Inflammatory macrophage treated with lipopolysaccharide for 1 hour (primary cell): ENCODE measurements at places on chromosomes 3 and 15.

- DNase-seq: peak; percentile 41
Measured at GRCh38 chr3:128447561-128448013, 19.1 kb downstream of the DNAJB8 start.

GRCh38 chr3:11610700-11611275 lies 32.9 kb downstream of the VGLL4 start:
- DNase-seq: no peak

DNA sequence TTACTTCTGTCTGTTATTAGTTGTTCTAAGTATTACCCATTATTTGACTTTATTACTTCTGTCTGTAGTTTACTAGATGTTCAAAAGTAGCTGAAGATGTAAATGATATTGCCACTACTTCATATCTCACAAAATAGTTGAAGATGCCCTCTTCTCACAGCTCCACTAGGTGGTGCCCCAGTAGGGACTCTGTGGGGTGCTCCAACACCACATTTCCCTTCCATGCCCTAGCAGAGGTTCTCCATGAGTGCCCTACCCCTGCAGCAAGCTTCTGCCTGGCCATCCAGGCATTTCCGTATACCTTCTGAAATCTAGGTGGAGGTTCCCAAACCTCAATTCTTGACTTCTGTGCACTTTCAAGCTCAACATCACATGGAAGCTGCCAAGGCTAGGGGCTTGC lies 80.8 kb downstream of the KCNH8 start:
- no peak for DNase-seq

DNA sequence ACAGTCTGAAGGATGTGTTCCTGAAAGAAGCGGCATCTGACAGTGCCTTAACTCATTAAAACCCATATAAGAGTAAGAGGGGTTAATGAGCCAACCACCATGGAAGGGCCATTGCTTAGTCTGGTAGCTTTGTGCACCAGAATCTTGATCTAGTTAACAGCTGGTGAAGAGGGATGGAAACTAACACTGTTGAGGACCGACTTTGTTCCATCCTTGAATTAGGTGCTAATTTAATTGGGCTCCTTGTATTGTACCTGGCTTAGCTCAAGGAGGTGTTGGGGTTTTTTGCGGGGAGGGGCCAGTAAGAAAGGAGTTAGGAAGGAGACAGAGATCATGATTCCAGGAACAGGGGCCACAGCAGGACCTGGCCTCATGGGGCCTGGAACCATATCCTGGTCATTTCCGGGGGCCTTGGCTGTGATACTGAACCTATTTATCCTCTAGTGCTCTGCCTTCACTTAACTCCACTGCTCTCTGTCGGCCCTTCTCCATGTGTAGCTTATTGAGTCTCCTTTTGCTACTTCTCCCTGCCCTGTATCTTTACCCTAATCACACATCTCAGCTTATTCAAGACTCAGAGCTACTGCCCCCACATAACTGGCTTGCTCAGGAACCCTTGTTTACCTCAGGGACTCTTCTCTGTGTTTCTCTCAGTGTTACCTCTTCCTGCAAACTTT lies 93.0 kb downstream of the RPL22L1 start:
- no peak for DNase-seq

DNA sequence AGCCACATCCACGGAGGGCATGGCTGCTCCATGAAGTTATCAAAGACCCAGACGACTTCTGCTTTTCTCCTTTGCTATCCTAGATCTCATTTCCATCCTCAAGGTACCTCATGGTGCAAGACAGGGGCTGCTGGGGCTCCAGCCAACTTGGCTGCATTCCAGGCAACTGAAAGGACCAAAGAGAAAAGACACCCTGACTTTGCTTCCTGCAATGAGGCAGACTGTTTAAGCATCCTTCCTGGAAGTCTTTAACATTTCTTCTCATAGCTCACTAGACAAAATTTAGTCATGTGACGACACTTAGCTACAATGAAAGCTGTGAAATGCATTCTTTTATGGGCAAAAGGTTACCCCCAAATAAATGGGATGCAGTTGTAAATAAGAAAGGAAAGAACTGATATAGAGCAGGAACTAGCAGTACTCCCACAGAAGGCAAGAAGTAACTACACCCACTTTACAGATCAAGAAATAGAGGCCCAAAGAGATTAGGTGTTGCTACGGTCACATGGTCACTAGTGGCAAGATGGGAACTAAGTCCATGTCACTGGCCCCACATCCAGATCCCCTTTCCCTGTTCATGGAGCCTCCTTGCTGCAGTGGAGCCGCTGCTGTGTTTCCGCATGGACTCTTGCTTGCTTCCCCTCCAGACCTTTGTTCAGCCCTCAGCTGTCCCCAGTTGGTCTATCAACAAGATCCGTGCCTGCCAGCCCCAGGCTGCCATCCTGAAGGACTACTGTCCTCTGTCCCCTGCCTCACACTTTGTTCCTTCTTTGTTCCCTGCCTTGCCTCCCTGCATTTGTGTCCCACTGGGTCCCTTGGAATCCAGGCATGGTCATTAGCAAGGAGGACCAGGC lies 107.0 kb downstream of the XXYLT1 start:
- DNase-seq: no peak

GRCh38 chr3:186743666-186744065 lies 26.5 kb downstream of the KNG1 start:
- no peak for DNase-seq

GRCh38 chr3:34359064-34359463 lies 560.6 kb downstream of the PDCD6IP start:
- DNase-seq: no peak

- DNase-seq: no peak
Measured at GRCh38 chr15:82641129-82641798, 5.9 kb downstream of the CPEB1 start.

- DNase-seq: no peak
Measured at GRCh38 chr3:182717216-182717615, 76.1 kb upstream of the ATP11B start.

DNA sequence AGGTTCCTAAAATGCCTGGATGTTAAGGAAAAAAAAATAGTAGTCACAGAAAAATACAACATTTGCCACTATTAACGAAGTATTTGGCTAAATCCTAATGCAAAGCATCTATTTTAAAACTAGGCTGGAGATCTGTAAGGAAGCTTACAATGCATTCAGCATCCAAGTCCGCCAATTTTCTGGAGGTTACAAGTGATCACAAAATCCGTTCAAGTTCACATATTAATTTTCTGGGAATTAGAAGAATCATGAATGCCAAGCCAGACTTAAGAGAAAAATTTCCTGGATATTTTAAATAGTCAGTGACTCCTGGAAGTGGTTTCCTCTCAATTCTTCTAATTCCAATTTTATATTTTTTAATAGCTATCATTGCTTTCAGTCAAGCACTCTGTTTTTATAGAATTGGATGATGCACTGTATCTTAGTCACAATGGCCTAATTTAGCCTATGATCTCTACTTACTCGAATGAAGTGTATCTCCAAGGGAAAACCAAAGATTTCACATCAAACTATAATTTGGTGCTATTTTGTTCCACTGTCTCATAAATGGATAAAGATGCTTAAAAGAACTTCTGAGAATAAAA lies 60.4 kb downstream of the P3H2 start:
- no peak for DNase-seq

GRCh38 chr3:135471911-135472310 lies 493.6 kb upstream of the PPP2R3A start:
- no peak for DNase-seq

GRCh38 chr3:18618723-18619122 lies 193.6 kb upstream of the SATB1 start:
- DNase-seq: no peak

DNA sequence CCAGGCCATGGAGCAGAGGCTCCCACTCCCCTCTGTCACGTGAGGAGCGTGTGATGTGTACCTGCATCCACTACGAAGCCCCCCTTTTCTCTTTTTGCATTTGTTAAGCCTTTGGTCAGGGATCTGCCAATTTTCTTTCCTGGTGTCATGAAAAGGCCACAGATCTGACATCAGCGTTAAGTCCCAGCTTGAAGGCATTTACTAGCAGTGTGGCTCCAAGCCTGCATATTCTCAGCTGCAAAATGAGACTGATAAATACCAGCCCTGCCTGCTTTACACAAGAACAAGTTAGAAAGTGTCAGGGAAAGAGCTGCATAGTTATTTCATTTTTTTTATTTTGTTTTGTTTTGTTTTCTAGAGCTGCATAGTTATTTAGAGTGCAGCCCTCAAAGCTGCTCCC lies 2.3 kb upstream of the ANKRD63 start:
- no peak for DNase-seq

DNA sequence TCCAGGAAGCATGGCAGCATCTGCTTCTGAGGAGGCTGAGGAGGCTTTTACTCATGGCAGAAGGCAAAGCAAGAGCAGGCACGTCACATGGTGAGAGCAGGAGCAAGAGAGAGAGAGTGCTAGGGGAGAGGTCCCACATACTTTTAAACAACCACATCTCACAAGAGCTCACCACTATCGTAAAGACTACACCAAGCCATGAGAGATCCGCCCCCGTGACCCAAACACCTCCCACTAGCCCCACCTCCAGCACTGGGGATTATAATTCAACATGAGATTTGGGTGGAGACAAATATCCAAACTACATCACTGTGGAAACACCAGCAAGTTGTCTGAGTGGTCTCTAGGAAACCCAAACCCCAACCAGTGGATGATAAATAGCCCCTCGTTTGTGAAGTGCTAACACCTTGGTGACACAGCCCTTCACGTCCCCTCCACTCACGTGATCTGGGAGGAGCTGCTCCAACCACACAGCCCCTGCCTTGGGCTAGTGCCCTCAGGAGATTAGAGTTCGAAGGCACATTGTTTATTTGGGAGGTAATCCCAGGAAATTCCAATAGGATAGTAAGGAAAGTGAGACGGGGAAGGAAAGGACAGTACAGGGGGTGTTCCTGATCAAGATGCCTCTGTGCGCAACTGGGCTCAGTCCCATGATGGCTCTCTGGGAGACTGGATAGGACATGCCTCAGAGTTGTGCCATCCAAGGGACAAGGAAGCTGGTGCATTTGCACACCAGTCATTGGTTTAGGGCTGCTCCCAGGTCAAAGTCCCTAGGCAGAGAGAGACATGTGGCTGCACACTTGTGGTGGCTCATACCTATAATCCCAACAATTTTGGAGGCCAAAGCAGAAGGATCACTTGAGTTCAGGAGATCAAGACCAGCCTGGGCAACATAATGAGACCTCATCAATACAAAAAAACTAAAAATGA lies 80.6 kb upstream of the CTNNB1 start:
- DNase-seq: no peak

GRCh38 chr3:147355084-147355752 lies 51.1 kb downstream of the ZIC4 start:
- DNase-seq: no peak

DNA sequence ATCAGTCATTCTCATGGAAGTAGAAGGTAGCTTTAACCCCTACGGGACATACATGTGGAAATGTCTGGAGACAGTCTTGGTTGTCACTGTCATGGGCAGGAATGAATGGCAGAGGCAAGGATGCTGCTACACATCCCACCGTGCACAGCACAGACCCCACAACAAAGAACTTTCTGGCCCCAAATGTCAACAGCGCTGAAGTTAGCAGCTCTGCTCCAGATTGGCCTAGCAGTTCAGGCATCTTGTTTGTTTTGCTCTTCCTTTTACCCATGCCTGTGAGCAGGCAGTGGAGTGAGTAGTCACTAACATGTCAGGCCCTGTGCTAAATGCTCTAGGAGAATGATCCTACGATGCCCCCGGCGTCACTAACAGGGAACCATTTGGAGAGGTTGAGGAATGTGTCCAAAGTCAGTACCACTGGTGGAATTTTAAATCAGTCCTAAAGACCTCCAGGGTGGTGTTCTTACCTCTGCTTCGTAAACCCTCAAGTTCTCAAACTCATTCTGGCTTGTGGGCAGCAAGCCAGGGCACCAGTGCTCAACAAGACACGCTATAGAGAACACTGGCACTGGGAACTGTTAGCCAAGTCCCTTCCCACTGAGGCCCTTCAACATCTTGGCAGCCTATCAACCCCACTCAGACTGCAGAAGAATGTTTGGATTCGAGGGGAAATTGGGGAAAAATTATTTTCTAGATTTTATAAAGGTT lies 142.2 kb downstream of the FOXP1 start:
- DNase-seq: no peak

GRCh38 chr3:195065142-195065863 lies 205.7 kb downstream of the XXYLT1 start:
- DNase-seq: no peak

DNA sequence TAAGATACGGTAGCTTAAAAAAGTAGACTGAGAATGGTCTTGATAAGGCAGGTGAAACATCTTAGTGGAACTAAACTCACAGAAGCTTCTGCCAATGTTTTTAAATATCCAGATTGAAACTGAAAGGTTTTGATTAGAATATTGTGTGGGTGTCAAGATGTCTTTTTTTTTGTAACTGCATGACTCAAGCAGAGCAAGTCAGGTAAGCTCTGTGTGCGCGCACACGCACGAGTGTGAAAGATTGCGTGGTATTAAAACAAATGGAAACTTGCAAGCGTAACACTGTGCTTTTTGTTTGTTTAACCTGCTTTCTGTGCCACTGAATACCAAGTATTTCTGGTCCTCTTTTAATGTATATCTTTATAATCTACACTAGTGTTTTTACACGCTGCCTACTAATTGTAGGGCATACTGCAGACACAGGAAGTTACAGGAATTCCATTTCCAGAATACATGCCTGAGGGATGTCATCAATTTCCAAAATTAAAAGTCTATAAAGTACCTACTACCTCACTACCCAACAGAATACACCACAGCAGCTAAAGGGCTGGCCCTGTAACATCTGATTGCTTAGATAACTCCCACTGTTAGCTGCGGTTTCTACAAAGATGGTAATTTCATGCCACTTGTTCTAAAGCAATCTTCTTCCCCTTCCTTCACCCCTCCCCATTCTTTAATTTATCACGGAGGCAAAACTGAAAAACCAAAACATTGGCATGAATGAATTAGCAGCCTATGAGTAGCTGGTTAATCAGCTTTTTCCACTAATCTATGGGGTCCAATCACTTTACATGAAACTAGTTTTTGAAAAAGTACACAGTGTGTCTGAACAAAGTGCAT lies 472.8 kb downstream of the SHQ1 start:
- no peak for DNase-seq

- DNase-seq: no peak
Measured at GRCh38 chr3:31008994-31009393, 114.5 kb upstream of the GADL1 start.

DNA sequence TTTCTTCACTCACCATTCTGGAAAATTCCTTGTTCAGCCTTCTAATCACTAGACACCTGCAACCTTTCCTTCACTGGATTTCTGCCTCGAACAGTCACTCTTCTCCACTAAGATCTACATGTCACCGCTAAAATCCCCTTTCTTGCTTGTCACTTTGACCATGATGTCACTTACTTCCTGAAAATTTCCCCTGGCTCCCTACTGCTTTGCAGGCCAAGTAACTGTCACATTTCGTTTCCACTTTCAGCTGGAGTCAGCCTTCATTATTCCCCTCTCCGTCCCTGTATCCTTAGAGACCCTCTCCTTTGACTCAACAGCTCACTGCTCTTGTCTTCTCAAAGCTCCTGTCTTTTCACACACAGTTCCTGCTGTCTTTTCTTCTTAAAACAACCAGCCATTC lies 15.9 kb downstream of the CHL1 start:
- peak; percentile 10 for DNase-seq

DNA sequence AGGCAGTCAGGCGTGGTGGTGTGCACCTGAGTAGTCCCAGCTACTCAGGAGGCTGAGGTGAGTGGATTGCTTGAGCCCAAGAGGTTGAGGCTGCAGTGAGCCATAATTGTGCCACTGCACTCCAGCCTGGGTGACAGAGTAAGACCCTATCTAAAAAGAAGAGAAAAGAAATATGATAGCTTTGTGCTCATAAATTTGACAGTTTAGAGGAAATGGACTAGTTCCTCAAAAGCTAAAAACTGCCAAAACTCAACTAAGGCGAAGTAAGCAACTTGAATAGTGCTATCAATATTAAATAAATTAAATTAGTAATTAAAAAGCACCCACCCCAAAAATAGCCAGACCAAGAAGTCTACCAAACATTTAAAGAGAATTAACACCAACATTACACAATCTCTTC lies 24.5 kb upstream of the SLC15A2 start:
- peak; percentile 24 for DNase-seq
